Left colon (tissue), 2 donors: ENCODE measurements at places on chromosomes 13 and 19.

GRCh38 chr19:45051929-45052579 is 13.2 kb downstream of the CLASRP start:
- DNase-seq, result peak; percentile 56

DNA sequence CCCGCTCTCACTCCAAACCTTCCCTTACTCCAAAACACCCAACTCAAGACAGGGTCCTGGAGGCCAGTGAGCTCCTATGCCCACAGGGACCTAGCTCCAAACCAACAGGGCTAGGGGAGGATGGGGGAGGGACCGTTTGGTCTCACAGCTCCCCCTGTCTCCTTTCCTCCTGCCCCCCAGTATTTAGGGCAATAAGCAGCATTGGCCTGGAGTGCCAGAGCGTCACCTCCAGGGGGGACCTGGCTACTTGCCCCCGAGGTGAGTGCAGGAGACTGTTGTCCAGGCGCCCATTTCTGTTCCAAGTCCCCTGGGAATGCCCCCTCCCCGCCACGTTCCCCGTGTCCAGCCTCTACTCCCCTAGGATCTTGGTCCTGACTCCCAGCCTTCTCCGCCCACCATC is 792 bp downstream of the RETN start:
- DNase-seq, result no peak

GRCh38 chr19:33227242-33227650 is 1.6 kb upstream of the SLC7A10 start:
- no peak for DNase-seq

DNA sequence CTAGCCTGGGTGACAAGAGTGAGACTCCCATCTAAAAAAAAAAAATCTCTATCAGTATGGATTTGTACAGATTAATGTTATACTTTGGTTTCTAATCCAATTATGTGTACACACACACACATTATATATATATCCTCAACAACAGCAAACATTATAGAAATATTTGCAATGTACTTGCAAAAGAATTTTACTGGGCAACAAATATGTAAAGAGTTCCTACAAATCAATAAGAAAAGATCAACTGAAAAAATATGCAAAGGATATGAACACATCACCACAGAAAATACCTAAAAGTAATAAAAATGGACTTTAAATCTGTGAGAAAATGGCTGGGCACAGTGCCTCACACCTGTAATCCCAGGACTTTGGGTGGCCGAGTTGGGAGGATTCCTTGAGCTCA is 40.9 kb upstream of the NFIC start:
- DNase-seq, result no peak
